WTC11 (cell line): ENCODE measurements at places on chromosomes 7 and 10.

DNA sequence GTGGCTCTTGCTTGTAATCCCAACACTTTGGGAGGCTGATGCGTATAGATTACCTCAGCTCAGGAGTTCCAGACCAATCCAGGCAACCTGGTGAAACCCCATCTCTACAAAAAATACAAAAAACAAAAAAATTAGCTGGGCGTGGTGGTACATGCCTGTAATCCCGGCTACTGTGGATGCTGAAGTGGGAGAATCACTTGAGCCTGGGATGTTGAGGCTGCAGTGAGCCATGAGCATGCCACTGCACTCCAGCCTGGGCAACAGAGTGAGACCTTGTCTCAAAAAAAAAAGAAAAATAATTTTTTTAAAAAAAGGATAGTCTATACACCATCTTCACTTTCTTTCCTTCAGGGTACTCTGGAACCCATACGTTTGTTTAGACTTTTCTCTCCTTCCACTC lies 6.2 kb downstream of the REEP3 start:
- H3K27ac ChIP-seq = no peak overlapping the region
- H3K4me1 ChIP-seq = peaks cover 38% of the 10 kb centered on the region
- no peak overlapping the region for H3K4me3 ChIP-seq
- no peaks in the 10 kb centered on the region for H3K27me3 ChIP-seq
- H3K36me3 ChIP-seq = peaks cover 9% of the 10 kb centered on the region

DNA sequence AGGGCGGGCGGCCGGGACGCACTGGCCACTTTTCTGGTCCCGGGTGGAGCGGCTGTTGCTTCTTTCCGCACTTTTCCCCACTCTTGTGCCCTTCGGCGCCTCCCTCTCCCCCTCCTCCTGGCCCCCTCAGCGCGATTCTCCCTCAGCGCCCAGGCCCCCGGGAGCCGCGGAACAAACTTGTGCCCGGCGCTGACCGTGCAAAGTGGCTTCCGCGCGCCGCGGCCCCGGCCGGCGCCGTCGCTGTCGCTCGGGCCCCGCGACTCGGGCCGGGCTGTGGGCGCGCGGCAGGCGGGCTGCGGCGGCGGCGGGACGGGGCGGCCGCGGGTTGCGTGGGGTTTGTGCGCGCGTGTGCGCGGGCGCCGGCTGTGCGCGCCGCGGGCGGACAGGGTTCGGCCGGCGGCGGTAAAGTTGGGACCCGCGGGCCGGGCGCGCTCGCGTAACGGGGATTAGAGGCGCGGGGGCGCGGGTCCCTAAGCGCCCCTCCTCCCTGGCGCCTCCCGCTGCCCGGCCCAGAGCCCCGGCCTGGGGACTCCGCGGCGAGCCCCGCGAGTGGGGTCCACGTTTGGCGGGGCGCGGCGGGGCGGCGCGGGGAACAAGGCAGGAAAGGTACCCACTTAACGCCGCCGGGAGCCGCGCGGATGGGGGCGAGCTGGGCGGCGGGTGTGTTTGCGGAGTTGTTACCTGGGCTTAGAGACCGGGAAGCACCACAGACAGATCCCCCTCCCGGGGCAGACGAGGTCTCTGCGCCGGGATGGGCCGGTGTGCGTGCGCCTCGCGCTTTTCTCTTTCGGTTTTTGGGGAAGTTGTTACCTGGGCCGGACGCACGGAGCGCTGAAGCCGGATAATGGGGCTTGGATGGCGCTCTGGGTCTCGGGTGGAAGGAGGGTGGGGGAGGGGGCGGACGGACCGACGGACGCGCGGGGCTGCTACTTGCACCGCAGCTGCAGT lies 860 bp downstream of the ZEB1 start:
- H3K27ac ChIP-seq = no peak overlapping the region
- H3K36me3 ChIP-seq = no peaks in the 10 kb centered on the region
- peaks cover 75% of the 10 kb centered on the region for H3K27me3 ChIP-seq
- peak overlapping the region; percentile 97 for H3K4me3 ChIP-seq
- peaks cover 13% of the 10 kb centered on the region for H3K4me1 ChIP-seq

DNA sequence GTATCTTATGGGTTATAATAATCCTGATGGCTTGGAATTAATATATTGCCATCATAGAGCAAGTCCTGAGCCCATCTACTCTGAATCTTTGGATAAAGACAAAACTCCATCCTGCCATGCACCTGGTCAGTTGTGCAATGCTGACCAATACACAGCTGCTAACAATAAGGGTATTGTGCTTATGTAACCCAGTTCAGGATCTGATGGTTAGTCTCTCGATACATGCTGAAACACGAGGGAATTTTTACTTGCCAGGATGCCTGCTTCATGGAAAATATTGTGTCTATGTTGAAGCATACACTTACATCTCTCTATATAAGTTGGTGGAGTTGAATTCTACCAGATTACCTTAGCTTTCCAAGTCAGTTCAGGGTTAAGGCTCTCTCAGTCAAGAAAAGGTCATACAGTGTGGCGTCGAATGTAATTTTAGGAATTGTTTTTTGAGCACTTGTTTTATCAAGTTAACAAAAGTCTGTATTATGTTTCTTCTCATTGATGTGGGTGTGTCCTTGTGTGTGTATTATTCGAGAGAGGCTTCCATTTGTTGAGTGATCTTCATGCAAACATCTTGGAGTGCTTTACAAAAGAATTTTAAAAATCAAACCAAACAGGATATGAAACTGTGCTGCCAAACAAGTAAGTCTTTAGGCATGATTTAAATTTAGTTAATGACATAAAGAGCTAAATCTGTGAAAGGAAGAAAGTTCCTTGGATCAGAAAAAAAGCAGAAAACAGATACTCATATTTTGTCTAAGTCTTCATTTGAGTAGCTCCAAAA lies 449.1 kb downstream of the SUGCT start:
- DNase-seq = no peak
- H3K27ac ChIP-seq = no peak overlapping the region
- H3K27me3 ChIP-seq = no peaks in the 10 kb centered on the region
- H3K4me1 ChIP-seq = peaks cover 31% of the 10 kb centered on the region
- H3K36me3 ChIP-seq = no peaks in the 10 kb centered on the region
- H3K4me3 ChIP-seq = no peak overlapping the region

DNA sequence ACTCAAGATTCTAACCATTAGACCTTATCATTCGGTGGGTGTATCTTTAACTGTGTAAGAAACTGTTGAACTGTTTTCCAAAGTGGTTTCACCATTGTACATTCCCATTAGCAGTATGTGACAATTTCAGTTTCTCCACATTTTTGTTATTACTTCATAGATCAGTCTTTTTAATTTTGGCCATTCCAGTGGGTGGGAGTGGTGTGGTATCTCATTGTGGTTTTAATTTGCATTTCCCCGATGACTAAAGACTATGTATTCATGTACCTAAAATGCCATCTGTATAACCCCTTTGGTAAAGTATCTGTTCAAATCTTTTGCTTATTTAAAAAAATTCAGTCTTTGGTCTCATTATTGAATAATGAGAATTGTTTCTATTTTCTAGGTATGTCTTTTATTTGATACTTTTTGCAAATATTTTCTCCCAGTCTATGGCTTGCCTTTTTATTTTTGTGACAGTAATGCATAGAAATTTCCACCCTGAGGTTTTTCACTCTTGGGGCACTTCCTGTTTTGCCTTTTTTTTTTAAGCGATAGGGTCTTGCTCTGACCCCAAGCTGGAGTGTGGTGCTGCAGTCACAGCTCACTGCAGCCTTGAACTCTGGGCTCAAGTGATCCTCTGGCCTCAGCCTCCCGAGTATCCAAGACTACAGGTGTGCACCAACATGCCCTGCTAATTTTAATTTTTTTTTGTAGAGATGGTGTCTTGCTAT lies 141.1 kb upstream of the ITGB1 start:
- peaks cover 4% of the 10 kb centered on the region for H3K27me3 ChIP-seq
- no peak overlapping the region for H3K27ac ChIP-seq
- H3K36me3 ChIP-seq = peaks cover 49% of the 10 kb centered on the region
- H3K4me3 ChIP-seq = no peak overlapping the region
- H3K4me1 ChIP-seq = peaks cover 20% of the 10 kb centered on the region

DNA sequence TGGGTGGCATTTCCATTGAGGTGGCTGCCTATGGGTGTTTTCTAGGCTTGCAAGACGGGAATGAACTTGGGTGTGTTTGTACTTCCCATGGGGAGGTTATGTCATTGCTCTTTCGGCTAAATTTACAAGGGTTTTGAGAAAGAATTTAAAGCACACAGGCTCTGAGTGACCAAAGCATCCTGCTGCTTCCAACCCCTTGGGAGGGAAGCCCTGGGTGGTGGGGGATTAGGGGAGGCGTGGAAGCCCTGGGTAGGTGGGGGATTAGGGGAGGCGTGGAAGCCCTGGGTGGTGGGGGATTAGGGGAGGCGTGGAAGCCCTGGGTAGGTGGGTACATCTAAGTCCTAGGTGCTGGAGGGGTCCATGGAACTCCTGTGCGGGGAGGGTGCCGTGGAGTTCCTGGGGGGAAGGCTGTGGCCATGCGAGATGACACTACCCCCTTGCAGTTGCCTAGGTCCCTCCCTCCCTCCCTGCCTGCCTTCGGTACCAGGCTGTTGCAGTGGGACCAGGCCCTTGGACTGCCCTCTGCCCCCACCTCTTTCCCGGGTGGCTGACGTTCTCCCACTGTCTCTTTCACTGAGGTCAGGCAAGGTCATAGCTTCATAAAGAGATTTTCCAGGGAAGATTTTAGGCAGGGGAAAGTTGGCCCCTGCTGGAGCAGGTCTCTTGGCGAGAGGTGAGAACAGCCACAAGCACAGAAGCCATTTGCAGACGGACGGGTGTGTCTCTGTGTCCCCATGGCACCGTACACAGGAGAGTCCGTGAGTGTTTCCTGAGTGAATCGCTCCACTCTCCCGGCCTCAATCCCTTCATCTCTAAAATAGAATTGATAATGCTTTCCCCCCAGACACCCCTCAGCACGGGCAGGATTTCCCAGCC lies 19.5 kb downstream of the PRF1 start:
- no peaks in the 10 kb centered on the region for H3K36me3 ChIP-seq
- no peak overlapping the region for H3K27ac ChIP-seq
- DNase-seq = peak; percentile 6
- H3K27me3 ChIP-seq = no peaks in the 10 kb centered on the region; the same call in 1 of the 2 replicates

DNA sequence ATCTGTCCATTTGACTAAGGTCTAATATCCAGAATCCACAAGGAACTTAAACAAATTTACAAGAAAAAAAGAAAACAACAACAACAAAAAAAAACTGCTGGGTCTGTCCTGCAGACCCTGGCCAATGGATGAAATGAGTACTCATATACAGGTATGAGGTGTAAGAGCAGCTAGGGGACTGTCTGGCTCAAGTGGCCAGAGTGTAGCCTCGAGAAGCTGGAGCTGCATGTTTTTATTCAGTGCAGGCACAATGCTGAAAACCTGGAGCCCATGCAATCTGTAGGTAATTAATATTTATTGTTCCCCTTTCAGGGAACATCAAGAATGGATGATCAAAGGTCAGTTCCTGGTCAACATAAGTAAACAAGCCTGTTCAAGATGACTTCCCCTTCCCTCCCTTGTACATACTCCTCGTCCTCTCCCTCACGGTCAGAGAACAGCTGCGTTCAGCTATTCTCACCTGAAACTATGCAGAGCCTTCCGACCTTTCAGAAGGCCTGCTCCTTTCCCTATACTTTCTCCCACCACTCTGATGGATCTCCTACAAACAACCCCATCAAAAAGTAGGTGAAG lies 15.5 kb downstream of the CYP2C19 start:
- no peak overlapping the region for H3K4me3 ChIP-seq
- H3K36me3 ChIP-seq = no peaks in the 10 kb centered on the region
- no peaks in the 10 kb centered on the region for H3K27me3 ChIP-seq
- H3K27ac ChIP-seq = no peak overlapping the region
- no peak for DNase-seq

DNA sequence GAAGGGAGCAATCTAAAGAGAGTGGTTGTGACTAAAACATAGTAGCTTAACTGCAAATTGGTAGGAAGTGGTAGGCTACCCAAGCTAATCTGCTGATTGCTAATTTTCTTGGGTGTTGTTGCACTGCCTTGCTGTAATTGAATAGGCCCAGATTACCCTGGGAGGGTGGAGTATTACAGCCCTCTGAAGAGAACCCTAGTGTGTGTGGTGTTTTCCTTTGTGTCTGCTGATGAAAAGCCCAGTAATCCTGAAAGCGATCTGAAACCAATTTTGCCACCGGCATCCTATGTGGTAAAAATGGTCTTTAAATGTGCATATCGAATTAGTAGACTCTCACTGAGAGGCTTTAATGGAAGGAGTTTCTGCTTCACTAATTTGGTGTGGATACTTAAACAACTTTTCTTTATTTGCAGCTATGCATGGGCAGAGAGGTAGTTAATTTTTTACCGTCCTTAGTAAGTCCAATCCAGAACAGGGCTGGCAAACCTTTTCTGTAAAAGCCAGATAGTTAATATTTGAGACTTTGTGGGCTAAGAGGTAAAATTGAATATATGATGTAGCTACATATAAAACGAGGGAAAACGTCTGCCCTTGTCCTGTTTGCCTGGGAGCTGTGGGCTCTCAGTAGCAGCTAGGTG lies 92.5 kb downstream of the CSTF2T start:
- no peak overlapping the region for H3K4me3 ChIP-seq
- no peak for DNase-seq
- no peak overlapping the region; the same call in 1 of the 2 replicates for H3K27ac ChIP-seq
- H3K36me3 ChIP-seq = no peaks in the 10 kb centered on the region
- H3K4me1 ChIP-seq = peaks cover 14% of the 10 kb centered on the region

DNA sequence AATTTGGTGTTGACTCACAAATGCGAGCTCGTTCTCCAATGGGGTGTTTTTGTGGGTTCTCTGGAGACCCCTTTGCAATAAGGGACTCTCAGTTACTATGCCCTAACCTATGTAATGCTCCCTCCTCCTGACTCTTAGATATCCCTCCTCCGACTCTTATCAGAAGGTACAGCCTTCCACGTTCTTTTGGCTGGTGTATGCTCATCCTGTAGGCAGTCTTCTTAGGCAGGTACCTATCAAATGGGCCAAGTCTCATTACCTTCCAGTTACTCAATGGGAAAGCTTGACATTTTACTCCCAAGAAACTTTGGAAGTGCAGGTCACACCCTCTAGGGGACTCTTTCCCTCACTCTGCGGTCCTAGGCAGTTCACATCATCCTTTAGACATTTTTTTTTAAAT lies 32.6 kb downstream of the SLC26A5 start:
- DNase-seq = no peak
- peaks cover 2% of the 10 kb centered on the region; the same call in 1 of the 2 replicates for H3K4me1 ChIP-seq
- H3K4me3 ChIP-seq = no peak overlapping the region
- no peaks in the 10 kb centered on the region for H3K36me3 ChIP-seq
- no peak overlapping the region for H3K27ac ChIP-seq

DNA sequence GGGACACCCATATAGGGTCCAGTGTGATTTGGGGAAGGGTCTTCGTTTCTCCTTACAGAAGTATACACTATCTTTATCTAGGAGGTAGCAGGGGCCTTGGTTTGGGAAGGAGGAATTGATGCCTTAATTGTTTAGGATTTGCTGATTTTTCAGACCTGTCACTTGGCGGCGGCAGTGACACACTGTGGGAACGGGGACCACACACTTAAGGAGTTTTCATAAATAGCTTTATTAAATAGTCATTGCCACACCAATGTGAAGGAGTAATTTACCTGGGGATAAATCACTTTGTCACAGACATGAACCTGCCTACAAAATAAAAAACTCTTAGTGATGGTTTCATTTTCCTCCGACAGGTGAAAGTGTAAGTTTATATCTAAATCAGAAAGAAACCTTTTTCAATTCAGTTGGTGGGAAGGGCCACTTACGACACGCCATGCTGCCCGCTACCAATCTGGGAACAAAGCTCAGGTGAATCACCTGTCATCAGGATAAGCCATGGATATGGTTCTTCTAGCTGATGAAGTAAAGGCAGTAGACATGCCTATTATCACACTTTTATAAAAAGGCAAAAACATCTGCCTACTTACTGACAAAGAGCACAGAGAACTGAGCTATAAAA lies 12.3 kb upstream of the ENO4 start:
- H3K27ac ChIP-seq = peak overlapping the region; percentile 52; the same call in 1 of the 2 replicates
- H3K4me1 ChIP-seq = peaks cover 76% of the 10 kb centered on the region
- H3K27me3 ChIP-seq = peaks cover 4% of the 10 kb centered on the region; the same call in 1 of the 2 replicates
- H3K4me3 ChIP-seq = no peak overlapping the region
- DNase-seq = no peak

GRCh38 chr7:99005776-99006175 lies 127.4 kb downstream of the TRRAP start:
- DNase-seq = no peak
- no peak overlapping the region for H3K4me3 ChIP-seq
